ENCODE measurements at places on chromosomes 7 and 10.

DNA sequence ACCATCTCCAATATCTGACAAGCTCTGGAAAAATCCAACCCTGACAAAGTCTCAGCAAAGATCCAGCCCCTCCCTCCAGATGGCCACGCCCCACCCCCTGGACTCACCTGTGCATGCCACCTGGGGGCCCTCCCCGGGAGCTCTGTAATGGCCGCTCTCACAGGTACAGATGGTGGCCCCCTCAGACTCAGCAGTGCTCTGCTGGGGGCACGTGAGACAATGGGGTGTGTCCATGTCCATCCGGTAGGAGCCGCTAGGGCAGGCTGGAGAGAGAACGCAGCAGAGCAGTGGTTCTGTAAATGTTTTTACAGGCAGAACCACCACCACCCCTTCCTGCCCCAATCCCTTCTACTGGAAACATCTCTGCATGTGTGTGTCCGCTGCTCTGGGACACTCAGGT is 9.5 kb downstream of the EPHA1 start:
- no peak for DNase-seq

GRCh38 chr10:59888781-59889435 is 17.4 kb downstream of the CCDC6 start:
- no peak for DNase-seq

DNA sequence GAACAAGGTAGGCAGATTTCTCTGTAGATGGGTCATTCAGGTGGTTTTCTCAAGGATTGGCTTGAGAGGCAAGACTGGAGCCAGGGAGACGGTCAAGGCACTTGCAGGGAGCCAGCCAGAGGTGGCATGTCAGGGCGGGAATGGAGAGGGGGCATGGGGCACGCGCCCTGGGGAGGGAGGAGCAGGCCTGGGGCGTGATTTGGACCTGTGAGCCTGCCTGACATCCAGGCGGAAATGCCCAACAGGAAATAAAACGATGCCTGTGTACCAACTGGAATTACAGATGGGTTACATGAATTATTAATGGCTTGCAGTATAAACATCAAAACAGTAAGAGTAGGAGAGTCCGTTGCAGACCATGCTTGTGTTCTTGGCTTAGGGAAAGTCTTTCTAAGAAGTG is 8.6 kb upstream of the SUN1 start:
- DNase-seq: no peak

GRCh38 chr10:17062009-17062408 is 67.6 kb downstream of the CUBN start:
- no peak for DNase-seq

DNA sequence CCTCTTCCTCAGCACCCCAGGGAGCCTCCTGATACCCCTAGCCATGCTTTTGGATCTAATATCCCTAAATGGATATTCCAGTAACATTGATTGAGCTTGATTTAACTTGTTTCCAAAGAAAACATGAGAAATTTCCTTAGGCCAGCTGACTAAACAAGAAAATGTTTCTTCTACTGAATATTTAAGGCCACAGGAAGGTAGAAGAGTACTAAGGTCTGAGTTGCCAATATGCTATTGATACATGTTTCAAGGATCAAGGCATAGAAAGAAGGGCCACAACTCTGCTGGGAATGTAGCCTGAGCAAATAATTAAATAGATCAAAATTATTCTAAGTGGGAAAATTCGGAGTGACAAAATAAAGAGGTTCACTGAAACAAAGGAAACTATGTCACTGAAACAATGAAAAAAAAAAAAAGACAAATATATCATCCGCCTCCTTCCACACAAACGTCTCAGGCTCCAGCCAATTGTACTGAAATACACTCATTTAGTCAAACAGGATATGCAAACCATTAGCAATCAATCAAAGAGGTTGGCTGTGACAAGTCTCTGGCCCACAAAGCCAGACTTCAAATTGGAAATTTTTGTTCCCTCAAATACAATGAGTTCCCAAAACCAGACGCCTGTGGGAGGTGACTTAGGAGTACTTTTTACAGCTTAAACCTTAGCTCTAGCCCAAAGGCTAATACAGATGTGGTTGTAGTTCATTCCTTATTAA is 396.2 kb downstream of the HTR7 start:
- DNase-seq: no peak

GRCh38 chr7:127417346-127417745 is 24.8 kb upstream of the ZNF800 start:
- no peak for DNase-seq

DNA sequence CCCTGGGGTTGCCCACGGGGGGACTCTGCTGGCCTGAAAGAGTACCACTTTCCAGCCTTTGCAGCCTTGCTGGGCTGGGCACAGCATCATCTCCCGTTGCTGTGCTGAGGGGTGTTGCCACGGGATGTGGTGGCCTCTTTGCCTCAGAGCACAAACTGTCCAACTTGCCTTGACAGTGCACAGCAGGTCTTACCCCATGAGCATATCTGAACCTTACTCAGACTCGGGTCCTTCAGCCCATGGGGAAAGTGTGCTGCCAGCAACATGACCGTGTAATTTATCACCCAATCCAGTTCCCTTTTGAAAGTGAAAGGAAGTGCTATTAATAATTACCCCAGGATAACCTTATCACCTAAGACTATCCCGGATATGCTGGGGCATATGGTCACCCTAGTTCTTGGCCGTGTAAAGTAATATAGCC is 46.8 kb downstream of the TBXAS1 start:
- no peak for DNase-seq
